ENCODE measurements at places on chromosomes 11 and 22.

GRCh38 chr11:14342906-14343305 lies 16.1 kb downstream of the RRAS2 start:
- DNase-seq: no peak

GRCh38 chr22:37616201-37617083 lies 7.8 kb downstream of the GGA1 start:
- no peak for DNase-seq

DNA sequence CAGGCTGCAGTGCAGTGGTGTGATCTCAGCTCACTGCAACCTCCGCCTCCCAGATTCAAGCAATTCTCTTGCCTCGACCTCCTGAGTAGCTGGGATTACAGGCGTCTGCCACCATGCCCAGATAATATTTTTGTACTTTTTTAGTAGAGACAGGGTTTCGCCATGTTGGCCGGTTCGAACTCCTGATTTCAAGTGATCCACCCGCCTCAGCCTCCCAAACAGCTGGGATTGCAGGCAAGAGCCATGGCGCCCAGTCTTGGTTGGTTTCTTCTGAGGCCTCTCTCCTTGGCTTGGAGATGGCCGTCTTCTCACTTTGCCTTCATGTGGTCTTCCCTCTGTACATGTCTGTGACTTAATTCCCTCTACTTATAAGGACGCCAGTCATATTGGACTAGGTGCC lies 254.6 kb downstream of the BUD13 start:
- DNase-seq: no peak

DNA sequence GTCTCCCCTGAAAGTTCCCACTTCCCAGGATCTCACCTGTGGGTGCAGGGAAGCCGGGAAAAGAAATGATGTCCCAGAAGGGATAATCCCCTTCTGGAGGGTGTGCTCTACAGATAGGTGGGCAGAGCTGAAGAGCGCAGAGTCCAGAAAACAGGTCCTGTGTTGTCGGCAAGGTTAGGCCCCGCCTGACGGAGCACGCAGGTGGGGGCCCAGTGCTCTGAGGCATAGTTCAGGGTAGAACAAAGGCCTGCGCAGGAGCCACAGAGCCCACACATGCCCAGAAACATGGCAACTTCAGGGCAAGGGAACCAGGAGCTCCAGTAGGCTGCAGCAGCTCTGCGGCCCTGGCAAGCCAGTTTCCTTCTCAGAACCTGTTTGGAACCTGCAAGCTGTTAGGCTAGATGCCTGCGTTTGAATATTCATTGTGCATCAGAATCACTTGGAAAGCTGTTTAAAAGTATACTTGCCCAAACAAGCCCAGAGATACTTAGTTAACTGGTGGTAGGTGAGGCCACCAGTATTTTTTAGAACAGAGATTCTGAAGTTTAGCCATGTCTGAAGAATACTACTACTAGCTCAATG lies 386.6 kb downstream of the BUD13 start:
- no peak for DNase-seq

DNA sequence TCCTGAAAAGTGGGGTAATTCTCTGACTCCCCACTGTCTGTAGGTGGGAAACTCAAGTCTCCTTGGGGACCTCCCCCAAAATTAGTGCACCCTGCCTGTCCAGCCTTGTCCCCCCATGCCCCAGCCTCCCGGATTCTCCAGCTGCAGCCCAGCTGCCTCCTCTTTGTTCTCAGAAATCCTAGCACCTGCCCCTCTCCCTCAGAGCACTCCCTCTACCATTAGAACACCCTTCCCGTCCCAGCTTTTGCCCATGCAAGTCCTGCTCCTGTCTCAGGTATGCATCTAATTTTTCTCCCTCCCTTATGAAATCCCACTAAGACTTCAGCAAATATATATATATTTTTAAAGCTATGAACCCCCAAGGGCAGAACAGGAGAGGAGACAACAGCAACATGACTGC lies 37.3 kb downstream of the LRFN4 start:
- DNase-seq: no peak

GRCh38 chr11:61731952-61732675 lies 20.3 kb upstream of the MYRF start:
- DNase-seq: no peak

DNA sequence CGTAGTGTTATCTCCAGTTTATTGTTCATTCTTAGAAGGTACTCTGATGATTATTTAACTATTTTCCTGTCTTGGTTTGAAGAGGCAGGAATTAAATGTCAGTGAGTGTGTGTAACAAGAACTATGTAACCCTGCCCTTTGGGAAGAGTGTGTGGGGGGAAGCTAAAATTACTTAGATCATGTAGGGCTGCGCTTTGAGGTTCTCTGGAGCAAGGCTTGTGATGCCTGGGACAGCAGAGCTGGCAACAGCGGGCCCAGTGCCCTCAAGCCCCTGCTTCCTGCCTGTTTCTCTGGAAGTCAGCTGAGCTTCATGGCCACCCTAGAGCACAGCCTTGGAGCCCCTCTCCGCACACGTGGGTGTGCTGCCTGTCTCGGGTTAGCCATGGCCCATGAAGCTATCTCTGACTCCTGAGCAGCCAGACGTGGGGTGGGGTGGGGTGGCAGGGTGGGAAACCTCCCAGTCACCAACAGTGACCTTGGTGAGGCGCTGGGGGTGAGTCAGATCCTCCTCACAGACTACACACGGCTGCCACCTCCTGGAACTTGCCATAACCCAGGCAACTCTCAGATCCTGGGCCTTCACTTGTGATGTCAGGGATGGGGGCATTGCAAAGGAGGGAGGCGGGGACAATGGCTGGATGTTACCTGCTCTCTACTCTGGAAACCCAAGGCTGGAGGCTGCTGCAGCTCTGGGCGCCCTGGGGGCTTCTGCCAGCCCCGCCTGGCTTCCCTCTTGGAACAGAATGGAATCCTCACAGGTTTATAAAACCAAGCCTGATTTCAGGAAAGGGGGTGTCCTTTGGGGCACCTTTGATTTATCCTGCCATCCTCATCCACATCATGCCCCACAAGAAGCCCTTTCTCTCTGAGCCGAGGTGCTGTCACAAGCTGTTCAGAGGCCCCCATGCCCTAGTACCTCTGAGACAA lies 88.6 kb downstream of the SNX19 start:
- no peak for DNase-seq

GRCh38 chr22:17164392-17165024 lies 5.4 kb upstream of the HDHD5 start:
- DNase-seq: no peak

DNA sequence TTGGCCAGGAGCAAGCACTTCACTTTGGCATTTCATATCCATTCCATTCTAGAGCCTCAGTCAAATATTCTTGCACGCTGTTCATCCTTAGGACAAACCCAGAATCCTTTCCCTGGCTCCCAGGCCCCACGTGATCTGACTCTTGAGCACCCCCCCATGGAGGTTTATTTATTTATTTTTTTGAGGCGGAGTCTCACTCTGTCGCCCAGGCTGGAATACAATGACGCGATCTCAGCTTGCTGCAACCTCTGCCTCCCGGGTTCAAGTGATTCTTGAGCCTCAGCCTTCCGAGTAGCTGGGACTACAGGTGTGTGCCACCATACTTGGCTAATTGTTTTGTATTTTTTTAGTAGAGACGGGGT lies 12.7 kb upstream of the TSGA10IP start:
- DNase-seq: no peak

- no peak for DNase-seq
These were observed 57.7 kb upstream of the BDNF start for GRCh38 chr11:27757953-27758352.

DNA sequence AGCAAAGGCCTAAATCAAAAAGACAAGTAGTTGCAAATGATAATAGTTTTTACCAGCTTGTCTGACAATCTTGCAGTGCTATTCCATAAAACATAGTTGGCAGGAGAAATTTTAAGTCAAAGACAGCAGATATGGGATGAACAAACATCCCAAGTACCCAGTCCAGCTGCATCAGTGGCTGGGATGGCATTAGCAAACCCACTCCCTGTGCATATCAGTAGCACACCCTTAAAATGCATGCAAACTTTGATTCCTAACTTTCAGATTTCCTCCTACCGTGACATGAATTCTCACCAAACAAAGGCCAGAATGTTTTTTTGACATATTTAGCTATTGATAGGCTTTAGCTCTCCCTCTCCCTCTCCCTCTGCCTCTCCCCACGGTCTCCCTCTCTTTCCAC lies 27.8 kb upstream of the CCDC86 start:
- DNase-seq: no peak

DNA sequence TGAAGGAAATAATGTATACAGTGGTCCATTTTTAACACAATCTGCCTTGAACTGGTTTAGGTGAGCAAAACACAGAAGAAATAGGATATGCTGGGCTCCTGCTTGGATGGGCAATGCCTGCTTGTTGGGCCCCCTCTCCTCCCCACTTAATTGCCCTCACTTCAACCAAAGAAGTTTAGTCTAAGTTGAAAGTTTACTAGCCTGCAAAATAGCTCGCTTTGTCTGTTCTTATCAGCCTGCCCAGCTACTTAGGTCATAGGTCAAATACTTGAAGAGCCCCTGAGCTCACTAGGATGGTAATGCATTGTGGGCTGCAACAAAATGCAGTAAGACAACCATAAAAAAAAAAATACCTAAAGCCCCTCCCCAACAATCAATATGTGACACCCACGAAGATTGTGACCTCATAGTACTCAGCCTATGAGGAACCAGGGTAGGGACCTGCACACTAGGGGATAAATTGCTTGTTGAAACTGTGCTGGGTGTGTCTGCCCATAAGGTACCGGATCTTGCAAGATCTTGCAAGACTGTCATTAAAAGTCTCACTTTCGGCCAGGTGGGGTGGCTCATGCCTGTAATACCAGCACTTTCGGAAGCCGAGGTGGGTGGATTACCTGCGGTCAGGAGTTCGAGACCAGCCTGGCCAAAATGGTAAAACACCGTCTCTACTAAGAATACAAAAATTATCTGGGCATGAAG lies 10.9 kb downstream of the DRICH1 start:
- no peak for DNase-seq

- DNase-seq: no peak
These were observed 6.8 kb downstream of the MALAT1 start for GRCh38 chr11:65505466-65506289.

DNA sequence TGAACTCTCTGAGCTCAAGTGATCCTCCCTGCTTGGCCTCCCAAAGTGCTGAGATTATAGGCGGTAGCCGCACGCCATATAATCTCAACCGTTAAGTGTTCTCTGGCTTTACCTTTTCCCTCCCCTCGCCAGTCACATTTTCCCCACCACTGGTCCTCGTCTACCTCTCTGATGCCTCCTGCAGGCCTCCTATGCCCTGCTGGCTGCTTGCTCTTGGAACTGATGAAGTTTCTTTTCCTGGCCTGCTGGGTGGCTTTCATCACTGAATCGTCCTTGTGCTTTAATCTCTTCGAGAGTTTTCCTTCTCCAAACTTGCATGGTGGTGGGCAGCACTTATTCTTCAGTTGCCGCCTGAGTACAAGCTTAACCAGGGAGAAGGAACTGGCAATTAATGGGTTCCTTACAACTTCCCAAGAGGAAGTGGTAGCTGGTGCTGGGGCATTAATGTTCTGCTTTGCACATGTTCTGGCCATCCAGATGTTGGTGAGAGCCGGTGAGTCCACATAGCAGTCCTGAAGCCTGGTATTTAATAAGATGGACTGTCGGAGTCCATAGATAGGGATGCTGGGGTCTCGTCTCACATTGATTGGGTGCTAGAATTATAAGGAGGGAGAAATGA lies 1.3 kb downstream of the C22orf31 start:
- DNase-seq: no peak

GRCh38 chr11:56783448-56784041 lies 35.0 kb upstream of the OR9G4 start:
- DNase-seq: no peak

DNA sequence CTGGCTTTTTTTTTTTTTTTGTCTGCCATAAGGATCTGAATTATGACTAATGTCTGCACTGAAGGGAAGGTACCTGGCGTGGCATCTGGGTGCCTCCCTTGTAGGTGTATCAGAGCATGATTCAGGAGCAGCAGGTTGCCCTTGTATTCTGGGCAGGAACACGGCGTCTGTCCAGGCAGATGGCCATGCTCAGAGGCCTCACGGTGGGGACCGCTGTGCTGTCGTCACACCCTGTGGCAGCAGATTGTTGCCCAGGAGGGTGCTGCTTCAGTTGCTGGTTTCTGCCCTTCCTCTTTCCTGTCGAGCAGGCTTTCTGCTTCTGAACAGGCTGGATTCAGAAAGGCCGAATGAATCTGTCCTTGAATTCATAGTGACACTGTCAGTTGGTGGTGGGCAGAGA lies 11.0 kb downstream of the ZNRF3 start:
- no peak for DNase-seq

- no peak for DNase-seq
These were observed 30.2 kb downstream of the SBF1 start for GRCh38 chr22:50444663-50445062.

DNA sequence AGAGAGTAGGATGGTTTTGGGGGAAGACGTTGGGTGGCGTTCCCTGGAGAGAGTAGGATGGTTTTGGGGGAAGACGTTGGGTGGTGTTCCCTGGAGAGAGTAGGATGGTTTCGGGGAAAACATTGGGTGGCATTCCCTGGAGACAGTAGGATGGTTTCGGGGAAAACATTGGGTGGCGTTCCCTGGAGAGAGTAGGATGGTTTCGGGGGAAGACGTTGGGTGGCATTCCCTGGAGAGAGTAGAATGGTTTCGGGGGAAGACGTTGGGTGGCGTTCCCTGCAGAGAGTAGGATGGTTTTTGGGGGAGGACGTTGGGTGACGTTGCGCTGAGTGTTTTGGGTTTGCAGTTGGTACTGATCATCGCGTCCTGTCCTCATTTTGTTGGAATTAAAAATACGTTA lies 28.2 kb downstream of the IGHMBP2 start:
- DNase-seq: no peak

All from activated CD8-positive, alpha-beta memory T cell treated with anti-CD3 and anti-CD28 coated beads, Interleukin-2, amount 50 U/mL, for 4 hours (primary cell).